Brain microvascular endothelial cell (primary cell): ENCODE measurements at places on chromosomes 7 and 10.
A peak's percentile ranks its signal among the peaks of the same experiment; 100 is the strongest.

DNA sequence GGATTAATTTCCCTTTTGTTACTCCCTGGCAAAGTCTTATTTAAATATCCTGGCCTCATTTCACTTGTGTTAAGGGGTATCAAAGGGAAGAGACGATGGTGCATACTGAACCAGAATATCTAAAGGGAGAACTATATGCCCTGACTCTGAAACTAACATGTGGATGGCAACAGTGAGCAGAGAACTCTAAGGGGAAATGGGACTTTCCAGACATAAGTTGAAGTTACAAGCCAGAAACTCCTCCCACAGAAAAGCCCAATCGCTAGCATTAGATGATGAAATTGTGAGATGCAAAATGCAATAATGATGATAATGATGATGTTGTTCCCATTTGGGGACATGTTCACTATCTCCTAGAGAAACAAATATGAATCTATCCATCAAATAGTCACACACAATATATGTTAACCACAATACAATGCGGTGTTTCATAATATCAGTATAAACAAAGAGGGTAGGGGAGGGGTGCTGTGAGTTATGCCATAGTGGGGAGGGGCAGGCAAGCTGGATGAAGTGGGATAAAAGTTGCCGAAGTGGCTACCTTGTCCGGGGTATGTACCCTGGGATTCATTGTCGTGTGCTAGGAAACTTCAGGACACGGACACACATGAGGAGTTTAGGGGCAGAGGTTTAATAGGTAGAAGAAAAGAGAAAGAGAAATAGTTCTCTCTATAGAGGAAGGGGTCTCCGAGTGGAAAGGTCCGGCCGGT is 37.1 kb downstream of the TMEM229A start:
- no peak for DNase-seq

- DNase-seq: no peak
These were observed 1.9 kb downstream of the HGF start for GRCh38 chr7:81767926-81768325.

- DNase-seq: no peak
These were observed 69.9 kb upstream of the FGL2 start for GRCh38 chr7:77269360-77270093.

DNA sequence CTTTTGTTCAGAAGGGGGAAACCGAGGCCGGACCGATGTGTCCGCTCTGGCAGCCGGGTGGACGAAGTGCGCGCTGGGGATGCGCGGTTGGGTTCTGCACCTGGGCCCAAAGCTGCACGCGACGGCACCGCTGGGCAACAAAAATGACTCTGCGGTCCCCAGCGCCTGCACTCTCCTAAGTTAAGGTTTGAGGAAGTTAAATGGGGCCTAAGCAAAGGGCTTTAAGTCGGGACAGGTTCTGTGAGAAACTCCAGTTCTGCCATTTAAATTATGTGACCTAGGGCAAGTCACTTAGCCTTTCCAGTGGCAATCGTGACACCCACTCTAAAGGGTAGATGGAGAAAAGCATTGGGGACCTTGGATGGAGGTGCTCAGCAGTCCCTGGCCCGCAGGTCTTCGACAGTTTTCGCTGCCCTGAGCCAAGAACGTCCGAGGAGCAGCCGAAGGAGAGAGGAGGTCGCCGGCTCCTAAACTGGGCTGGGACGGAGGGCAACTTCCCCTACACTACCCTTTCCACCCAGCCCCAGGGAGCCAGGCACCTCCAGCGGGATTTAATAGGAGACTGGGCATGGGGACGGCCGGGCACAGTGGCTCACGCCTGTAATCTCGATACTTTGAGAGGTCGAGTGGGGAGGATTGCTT is 534 bp upstream of the ACBD5 start:
- no peak for DNase-seq

GRCh38 chr10:790821-791551 is 101.5 kb upstream of the DIP2C start:
- DNase-seq: no peak

DNA sequence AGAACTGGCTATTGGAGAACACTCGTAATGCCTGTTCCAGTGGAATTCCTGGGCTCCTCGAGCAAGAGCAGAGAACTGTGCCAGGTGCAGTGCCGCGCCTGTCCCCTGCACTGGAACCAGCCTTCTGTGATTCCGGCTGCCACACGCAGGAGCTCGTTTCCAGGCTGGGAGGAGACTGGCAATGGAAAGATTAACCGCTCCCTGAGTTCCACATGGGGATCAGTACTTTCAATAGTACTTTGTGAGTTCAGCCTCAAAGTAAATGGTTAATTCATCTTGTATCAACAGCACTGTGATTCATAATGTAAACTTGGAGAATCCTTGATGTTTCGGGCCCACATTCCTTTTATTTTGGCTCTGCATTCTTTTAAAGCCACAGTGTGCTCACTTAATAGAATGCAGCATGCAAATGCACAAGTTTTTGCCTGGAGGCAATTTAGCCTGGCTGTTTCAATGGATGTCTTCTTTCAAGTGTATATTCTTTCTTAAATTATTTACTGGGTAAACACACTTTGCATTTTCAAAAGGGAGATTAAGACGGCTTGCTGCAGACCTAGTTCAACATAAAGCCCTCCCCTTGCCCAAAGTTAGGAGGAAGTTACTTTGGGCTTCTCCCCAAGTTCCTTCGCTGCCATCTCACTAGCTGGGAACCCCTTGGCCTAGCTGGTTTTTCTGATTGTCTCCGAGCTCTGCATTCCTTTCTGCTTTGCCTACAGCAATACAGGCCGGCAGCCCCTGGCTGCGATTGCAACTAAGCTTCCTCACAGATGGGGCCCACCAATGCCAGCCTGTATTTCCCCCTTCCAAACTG is 138.1 kb upstream of the TCF7L2 start:
- DNase-seq: peak; percentile 89

GRCh38 chr7:5523052-5523711 is 99.5 kb upstream of the TNRC18 start:
- no peak for DNase-seq

- DNase-seq: no peak
These were observed 85.0 kb downstream of the KMT2E start for GRCh38 chr7:105098863-105099515.

DNA sequence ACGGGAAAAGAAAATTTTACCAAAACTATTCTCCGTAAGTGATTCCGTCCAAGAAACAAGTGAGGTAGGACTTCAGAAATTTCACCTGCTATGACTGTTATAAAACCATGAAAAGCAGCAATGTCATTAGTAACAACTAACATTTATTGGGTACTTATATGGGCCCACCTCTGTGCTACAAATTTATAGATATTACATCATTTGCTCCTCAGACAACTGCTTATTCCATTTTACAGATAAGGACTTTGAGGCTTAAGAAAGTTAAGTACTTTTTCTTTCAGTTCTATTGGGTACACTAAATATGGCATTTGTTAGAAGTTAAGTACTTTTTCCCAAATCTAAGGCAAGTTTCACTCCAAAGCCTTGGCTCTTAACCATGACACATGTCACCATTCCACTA is 36.3 kb downstream of the HACD1 start:
- DNase-seq: no peak
